Pancreas (tissue), 10 donors: ENCODE measurements at places on chromosomes 1 and 21. TPM values are rescaled to one million over a fixed set of nuclear protein-coding genes. Genes with fewer than 3 reads are reported as not detected.

Gene CACNA1E
- 0.02 TPM for polyA plus RNA-seq

Gene LCK
- 0.80 TPM for polyA plus RNA-seq

Gene LRRC38
- not detected for polyA plus RNA-seq

Gene SPOCD1
- polyA plus RNA-seq, result not detected

Gene SCMH1
- polyA plus RNA-seq, result 33.4 TPM

Gene ANGPTL3
- not detected for polyA plus RNA-seq

Gene HES3
- polyA plus RNA-seq, result not detected

Gene WLS
- polyA plus RNA-seq, result 42.5 TPM

Gene FOXJ3
- polyA plus RNA-seq, result 14.4 TPM

Gene RGS7
- polyA plus RNA-seq, result 4.2 TPM

Gene RASSF5
- 6.7 TPM for polyA plus RNA-seq

Gene NKAIN1
- polyA plus RNA-seq, result 0.27 TPM

Gene LDLRAD2
- 3.0 TPM for polyA plus RNA-seq

Gene PRAMEF4
- polyA plus RNA-seq, result not detected

Gene SLFNL1
- polyA plus RNA-seq, result 1.4 TPM

Gene INSRR
- polyA plus RNA-seq, result 0.94 TPM

Gene HAO2
- not detected for polyA plus RNA-seq

Gene KIF2C
- polyA plus RNA-seq, result 0.30 TPM

Gene TNFRSF14
- polyA plus RNA-seq, result 124 TPM

Gene PLA2G2C
- not detected for polyA plus RNA-seq

Gene DIO1
- 0.09 TPM for polyA plus RNA-seq

Gene ACTL8
- not detected for polyA plus RNA-seq

Gene LRRC39
- 3.0 TPM for polyA plus RNA-seq

Gene KCNJ9
- polyA plus RNA-seq, result 0.04 TPM

Gene MNDA
- 1.1 TPM for polyA plus RNA-seq

Gene POU3F1
- polyA plus RNA-seq, result not detected

Gene LCE1D
- not detected for polyA plus RNA-seq

Gene PRR9
- not detected for polyA plus RNA-seq

Gene HEYL
- polyA plus RNA-seq, result 19.3 TPM

Gene GAS5
- 1,057 TPM for polyA plus RNA-seq

Gene COP1
- 33.1 TPM for polyA plus RNA-seq

Gene ZZZ3
- polyA plus RNA-seq, result 12.7 TPM

Gene GBP2
- polyA plus RNA-seq, result 13.5 TPM

Gene CTH
- polyA plus RNA-seq, result 4.1 TPM

Gene PSMB4
- 217 TPM for polyA plus RNA-seq

Gene DLGAP3
- polyA plus RNA-seq, result 1.8 TPM

Gene ARHGEF2
- polyA plus RNA-seq, result 20.2 TPM

Gene CACHD1
- polyA plus RNA-seq, result 2.9 TPM

Gene FH
- 20.0 TPM for polyA plus RNA-seq

Gene LRRC42
- polyA plus RNA-seq, result 20.5 TPM

Gene LCE1B
- not detected for polyA plus RNA-seq

Gene VAV3
- polyA plus RNA-seq, result 11.5 TPM

Gene PPP1R15B
- polyA plus RNA-seq, result 7.8 TPM

Gene CADM3
- 1.0 TPM for polyA plus RNA-seq

Gene TMEM200B
- 0.94 TPM for polyA plus RNA-seq

Gene AMY1C
- polyA plus RNA-seq, result not detected

Gene HSPG2
- polyA plus RNA-seq, result 123 TPM

Gene ESPN
- 0.99 TPM for polyA plus RNA-seq

Gene ITGB2
- 5.1 TPM for polyA plus RNA-seq
